ENCODE measurements at places on chromosomes 2 and 18. TPM values are rescaled to one million over a fixed set of nuclear protein-coding genes. Genes with fewer than 3 reads are reported as not detected.
A peak's percentile ranks its signal among the peaks of the same experiment; 100 is the strongest.

Gene ALPI
- total RNA-seq = not detected

DNA sequence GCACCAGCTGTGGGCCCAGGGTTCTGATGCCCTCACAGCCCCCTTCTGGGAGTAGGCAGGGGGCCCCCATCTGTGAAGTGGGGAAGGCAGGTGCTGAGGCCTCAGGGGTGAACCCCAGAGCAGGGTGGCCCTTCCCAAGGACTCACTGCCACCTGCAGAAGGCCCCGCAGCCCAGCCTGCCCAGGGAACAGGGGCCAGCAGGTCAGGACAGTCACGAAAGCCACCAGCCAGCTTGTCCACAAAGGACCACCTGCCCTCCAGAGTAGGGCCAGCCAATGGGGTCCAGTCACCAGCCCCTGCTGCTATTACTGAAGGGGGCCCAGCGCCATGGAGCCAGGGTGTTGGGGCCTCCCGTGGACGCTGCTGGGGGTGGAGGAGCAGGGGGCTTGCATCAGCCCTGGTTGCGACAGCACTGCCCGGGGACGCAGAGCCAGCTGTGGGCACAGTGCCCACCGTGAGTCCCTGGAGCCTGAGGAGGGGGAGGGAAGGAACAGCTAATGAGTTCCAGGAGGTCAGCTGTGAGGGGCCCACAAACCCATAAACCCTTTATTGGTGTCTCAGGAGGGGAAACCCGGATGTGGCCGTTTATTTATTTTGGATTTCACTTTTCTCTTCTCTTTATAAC lies 11.5 kb upstream of the SNED1 start:
- DNase-seq = peak; percentile 96

DNA sequence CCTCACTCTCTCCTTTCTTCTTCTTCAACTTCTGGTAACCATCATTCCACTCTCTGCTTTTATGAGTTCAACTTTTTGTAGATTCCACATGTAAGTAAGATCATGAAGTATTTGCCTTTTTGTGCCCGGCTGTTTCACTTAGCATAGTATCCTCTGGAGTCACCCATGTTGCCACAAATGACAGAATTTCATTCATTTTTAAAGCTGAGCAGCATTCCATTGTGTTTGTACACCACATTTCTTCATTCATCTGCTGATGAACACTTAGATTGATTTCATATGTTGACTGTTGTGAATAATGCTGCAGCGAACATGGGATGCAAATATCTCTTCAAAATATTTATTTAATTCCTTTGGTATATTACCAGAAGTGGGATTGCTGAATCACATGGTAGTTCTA lies 133.6 kb upstream of the ERBB4 start:
- no peak for DNase-seq

- peak; percentile 68 for DNase-seq
These were observed 59.9 kb downstream of the SUMO1 start for GRCh38 chr2:202178346-202178958.

Gene ANKRD30BL
- total RNA-seq = not detected

DNA sequence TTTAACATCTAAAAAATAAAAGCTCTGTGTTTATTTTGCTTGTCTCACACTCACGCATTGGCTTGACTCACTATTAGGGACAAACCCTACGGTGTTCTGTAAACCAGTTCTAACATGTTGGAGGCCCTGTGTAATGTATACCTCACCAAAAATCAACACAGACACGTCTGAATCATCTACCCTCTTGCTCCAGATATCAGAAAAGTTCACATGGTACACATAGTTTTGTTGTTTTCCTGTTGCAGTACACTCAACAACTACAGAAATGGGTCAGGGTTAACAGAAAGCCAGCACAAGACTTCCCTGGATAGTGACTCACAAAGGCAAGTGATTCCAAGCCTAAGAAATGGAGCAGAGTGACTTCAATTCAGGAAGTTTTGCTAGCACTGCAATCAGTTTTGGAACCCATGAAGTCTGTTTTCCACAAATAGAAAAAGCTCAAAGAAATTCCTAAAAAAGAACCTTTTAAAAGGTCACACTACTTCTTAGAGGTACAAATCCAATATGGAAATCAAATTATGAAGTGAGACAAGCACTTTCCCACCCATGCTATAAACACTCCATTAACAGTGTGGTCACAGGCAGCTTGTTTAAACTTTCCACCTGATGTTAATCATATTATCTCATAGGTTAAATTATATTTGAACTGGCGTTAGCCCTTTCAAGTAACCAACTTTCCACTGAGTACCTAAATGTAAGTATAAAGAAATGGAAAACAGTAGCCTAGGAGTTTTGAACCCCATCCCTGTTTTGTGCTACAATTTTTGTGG lies 87.4 kb downstream of the GAREM1 start:
- no peak for DNase-seq

- no peak for DNase-seq
These were observed 1.8 kb downstream of the LAPTM4A start for GRCh38 chr2:20049637-20050036.

- peak; percentile 57 for DNase-seq
These were observed 13.2 kb downstream of the DYSF start for GRCh38 chr2:71466301-71467179.

Gene SF3B1
- total RNA-seq = 294 TPM

- DNase-seq = no peak
These were observed 23.9 kb downstream of the FAM124B start for GRCh38 chr2:224377751-224378700.

Gene RUFY4
- total RNA-seq = not detected

DNA sequence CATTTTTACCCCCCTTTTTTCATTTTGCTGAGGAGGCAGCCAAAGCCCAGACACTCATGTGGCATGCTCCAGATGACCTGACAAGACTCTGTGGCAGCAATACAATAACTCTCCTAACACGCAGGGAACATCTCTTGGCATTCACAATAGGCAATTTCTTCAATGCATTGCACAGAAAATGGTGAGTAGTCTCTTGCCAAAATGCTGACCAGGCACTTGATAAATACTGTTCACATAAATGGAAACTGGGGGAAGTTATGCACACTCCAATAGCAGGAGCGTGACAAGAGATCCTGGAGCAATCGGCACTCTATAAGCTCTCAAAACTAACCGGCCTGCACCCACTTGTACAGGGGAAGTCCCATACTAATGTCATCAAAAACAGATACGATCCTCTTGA lies 66.3 kb downstream of the NBAS start:
- no peak for DNase-seq

Gene RNF125
- total RNA-seq = 1.6 TPM

Gene STK17B
- total RNA-seq = 69.9 TPM

- no peak for DNase-seq
These were observed 1070.2 kb upstream of the NXPH2 start for GRCh38 chr2:139850254-139850890.

DNA sequence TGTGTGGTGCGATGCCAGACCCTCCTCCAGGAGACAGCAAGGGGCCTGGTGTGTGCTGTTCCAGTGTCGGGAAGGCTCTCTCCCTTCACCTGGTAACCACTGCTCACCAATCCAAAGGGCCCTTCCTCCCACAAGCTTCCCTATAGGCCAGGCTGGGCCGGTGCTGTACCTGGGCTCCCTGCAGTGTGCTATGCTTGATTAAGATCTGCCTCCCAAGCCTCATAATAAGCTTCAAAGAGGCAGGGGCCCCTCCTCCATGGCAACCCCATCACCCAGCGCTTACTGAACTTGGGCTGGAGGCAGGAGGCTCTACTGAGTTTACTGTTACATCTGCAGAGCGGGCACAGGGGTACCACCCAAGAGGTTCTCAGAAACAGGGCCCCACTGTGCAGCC lies 4.5 kb upstream of the MAL start:
- no peak for DNase-seq

DNA sequence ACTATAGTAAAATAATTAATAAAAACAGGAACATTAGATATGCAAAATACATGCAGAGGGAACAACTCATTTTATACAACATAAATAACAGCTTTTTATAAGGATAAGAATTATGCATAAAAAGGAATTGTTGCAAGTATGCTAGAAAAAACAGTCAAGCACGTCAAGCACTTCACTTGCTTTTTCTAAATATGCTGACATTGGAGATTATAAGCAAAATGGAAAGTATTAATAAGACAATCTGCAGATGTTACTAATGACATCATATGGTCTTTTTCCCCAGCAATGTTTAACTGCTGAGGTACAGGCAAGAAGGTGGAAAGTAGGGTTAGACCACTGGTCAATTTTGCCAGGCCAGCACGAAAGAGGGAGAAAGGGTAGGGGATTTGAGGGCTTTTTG lies 111.7 kb downstream of the HIBCH start:
- no peak for DNase-seq

DNA sequence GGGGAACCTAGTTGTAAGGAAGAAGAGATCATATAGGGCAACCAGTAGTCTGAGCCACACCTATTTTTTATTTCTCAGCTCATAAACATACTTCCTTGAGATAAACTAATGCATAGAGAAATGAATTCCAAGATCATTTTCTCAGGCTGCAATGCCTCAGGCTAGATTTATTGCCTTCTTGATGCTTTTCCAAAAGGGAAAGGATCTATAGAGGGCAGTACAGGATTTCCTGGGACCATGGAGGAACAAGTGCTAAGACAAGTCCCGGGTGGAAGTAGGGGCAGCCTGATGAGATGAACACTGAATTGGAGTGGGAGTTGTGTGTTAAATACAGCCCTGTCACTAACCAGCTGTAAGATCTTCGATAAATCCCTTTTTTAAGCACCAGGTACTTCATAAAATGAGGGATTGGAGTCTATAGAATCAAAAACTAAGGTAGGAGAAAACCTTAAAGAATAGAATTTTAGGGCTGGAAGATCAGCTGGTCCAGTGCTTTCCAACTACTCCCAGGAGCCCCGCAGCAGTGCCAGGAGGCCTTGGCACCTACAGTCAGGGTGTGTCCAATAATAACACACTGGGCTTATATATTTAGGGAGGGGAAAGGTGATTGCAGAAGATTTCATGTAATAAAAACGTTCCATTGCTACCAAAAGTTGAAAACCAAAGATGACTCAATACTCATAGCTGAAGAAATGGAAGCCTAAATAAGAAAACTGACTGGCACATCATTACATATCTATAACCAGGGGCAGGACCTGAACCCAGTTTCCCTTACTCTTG lies 58.1 kb downstream of the SERTAD2 start:
- peak; percentile 30 for DNase-seq

DNA sequence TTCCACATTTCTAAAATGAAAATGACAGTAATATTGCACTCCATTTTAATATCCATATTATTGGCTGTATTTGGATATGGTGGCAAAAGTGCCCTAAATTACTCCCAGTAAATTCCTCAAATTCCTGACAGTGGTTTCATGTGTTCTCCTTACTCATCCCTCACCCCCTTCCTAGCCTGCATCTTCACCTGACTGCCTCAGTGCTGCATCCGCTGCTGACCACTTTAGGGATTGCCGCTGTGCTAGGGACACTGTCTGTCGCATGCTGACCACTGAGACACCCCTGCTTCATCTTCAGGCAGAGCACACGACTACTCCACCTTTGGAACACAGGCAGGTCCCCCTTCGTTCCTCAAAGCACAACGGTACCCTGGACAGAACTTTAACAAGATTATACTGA lies 32.6 kb downstream of the DSEL start:
- DNase-seq = no peak

GRCh38 chr2:166410828-166411472 lies 35.2 kb upstream of the SCN9A start:
- DNase-seq = peak; percentile 69

- no peak for DNase-seq
These were observed 8.7 kb downstream of the FEZ2 start for GRCh38 chr2:36589230-36589630.

- DNase-seq = no peak
These were observed 304.4 kb upstream of the SLC39A10 start for GRCh38 chr2:195352581-195352980.

Gene SPR
- total RNA-seq = 26.6 TPM

GRCh38 chr2:214565246-214565645 lies 154.4 kb downstream of the VWC2L start:
- DNase-seq = no peak
